ENCODE measurements at places on chromosomes 2 and 18.
A peak's percentile ranks its signal among the peaks of the same experiment; 100 is the strongest.

GRCh38 chr2:220569112-220569897 is 941.9 kb downstream of the SLC4A3 start:
- DNase-seq, result no peak

DNA sequence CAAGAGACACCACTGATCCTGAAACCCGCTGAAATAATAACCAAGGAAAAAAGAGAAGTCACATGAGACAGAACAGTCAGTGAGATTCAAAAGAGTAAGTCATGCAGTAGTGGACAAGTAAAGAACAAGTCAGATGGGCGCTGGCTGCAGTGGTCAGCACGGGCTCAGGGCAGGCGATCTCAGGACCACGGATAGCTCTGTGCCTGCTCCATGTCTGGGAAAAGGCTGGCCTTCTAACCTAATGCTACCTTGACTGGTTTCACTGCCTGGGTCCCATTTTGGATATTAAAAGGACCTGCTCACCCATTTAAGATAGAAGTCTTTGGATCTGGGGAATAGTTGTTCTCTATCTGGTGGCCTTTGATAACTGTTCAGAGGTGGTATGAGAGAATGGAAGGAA is 61.7 kb upstream of the LCLAT1 start:
- DNase-seq, result no peak

DNA sequence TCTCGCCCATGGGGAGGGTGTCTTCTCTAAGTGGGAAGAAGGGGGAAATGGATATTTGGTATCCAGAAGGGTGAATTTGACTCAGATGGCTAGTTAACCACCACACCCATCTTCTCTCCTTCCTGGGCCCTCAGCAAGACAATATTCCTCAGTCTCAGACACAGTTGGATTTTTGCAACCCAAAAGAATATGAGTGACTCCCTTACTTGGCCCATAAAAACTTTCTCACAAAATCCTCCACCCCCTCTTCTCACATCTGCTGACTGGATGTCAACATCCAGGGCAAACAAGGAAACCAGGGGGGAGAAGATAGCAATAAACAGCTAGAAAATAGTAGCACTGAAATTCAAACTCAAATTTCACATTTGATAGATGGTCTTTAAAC is 35.3 kb upstream of the GCC2 start:
- no peak for DNase-seq

GRCh38 chr18:25453556-25454269 is 101.7 kb upstream of the ZNF521 start:
- no peak for DNase-seq

- DNase-seq, result peak; percentile 28
These were observed 63.3 kb downstream of the RAB31 start for GRCh38 chr18:9771261-9771976.

GRCh38 chr18:46398005-46398404 is 259.0 kb downstream of the LOXHD1 start:
- DNase-seq, result no peak

DNA sequence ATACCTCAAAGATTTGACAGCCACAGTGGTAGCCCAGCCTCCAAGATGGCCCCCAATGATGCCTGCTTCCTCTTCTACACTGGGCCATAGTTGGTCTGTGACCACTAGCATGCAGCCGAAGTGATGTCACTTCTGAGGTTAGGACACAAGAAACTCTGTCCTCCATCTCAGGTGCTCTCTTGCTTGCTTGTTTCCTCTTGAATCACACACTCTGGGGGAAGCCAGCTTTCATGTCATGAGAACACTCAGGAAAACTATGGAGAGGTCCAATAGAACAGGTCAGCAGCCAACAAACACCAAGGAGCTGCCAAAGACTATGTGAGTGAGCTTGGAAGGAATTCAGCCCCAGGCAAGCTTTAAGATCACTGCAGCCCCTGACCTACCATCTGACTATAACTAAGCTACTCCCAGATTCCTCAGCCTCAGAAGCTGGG is 3.3 kb upstream of the ADAM17 start:
- no peak for DNase-seq

DNA sequence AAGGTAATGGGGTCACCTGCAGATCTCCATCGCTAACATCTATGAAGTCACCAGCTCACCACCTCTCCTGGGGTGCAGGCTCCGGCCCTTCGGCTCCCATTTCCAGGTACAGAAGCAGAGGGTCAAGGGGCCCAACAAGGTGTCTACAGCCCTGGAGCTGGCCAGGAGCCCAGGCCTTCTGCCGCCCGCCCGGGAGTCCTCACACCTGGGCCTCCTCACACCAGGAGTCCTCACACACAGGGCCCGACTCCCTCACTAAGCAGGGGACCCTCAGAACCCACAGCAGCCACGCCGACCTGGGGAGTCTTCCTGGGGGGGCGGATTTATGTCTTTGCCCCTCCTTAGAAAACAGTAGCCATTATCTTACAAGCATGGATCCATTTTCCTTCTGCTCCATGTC is 43.4 kb upstream of the TPO start:
- DNase-seq, result no peak

- DNase-seq, result no peak
These were observed 45.6 kb upstream of the ODC1 start for GRCh38 chr2:10493634-10494281.

Data from NCI-H1048 (cell line).